ENCODE measurements at places on chromosomes 12 and 14.

DNA sequence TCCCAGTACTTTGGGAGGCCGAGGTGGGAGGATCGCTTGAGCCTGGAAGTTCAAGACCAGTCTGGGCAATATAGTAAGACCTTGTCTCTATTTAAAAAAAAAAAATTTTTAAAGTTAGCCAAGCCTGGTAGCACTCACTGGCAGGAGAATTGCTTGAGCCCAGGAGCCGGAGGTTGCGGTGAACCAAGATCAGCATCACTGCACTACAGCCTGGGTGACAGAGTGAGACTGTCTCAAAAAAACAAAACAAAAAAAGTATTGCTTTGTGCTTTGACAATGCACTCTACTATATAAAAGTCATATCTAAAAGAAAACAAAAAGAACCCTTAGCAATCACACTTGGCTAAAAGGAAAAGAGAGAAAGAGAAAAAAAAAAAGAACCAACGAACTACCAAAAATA, 26.8 kb downstream of the GNPTAB start:
- DNase-seq: no peak

DNA sequence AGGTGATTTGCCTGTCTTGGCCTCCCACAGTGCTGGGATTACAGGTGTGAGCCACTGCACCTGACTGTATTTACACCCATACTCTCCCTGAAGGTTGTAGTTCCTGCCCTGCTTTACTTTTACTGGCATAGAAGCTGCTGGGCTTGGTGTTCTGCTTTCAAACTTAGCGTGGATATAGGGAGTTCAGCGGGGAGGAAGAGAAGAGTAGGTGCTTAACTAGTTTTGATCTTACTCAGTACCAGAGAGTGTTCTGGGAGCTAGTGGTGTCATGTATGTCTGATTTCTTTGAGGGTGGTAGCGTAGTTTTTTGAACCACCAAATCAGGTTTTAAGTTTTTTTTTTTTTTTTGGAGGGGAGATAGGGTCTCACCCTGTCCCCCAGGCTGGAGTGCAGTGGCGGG, 13.8 kb downstream of the RCOR1 start:
- no peak for DNase-seq

DNA sequence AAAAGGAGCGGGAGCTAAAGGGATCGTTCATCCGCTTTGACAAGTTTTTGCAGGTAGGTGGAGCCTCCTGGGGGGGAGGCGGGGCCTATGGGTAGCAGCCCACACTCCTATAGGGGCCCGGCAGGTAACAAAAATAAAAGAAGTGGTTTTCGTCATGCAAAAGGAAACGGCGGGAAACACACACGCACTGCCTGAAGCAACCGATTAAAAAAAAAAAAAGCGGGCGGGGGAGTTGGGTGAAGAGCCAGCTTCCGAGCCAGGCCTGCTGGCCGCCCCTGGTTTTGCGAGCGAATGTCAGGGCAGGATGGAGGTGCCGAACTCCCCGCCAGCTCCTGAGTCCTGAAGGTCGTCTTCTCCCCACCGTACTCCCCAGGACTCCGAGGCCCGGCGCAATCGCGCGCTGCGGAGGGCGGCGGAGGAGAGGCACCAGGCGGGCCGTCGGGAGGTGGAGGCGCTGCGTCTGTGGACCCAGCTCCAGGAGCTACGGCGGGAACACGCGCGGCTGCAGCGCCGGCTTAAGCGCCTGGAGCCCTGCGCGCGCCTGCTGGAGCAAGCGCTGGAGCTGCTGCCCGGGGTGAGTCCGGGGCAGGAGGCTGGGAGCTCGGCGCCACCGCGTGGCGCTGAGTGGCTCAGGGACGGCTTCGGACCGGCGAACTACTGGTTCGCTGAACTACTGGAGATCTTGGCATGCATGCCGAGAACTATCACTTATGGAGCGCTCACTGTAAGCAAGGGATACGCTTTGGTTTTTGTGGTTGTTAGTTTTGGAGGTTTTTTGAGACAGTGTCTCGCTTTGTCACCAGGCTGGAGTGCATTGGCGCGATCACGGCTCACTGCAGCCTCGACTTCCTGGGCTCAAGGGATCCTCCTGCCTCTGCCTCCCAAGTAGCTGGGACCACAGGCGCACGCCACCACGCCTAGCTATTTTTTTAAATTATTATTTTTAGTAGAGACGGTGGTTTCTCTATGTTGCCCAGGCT, 3.6 kb downstream of the CFAP73 start:
- peak; percentile 76 for DNase-seq

GRCh38 chr14:20734430-20734806, 11.3 kb upstream of the EDDM3A start:
- DNase-seq: no peak

- peak; percentile 44 for DNase-seq
Observed at GRCh38 chr12:63103494-63104131, 47.4 kb downstream of the AVPR1A start.

DNA sequence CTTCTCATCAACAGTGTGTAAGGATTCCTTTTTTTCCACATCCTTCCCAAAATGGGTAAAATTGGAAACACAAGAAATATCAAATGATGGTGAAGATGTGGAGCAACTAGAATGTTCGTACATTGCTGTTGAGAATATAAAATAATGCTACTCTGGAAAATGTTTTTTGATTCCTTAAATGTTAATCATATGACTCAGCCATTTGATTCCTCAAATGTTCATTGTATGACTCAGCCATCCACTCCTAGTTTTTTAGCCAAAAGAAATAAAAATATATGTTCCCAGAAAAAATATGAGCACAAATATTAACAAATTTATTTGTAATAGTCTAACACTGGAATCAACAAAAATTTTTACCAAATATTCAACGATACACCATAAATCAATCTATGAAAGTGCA, 1108.6 kb downstream of the LRFN5 start:
- DNase-seq: peak; percentile 61

- DNase-seq: peak; percentile 50
Observed at GRCh38 chr12:109387425-109388166, 39.9 kb downstream of the MYO1H start.

- no peak for DNase-seq
Observed at GRCh38 chr12:106329231-106329982, 26.9 kb downstream of the TCP11L2 start.

GRCh38 chr12:5964913-5965900, 20.1 kb upstream of the ANO2 start:
- DNase-seq: no peak

DNA sequence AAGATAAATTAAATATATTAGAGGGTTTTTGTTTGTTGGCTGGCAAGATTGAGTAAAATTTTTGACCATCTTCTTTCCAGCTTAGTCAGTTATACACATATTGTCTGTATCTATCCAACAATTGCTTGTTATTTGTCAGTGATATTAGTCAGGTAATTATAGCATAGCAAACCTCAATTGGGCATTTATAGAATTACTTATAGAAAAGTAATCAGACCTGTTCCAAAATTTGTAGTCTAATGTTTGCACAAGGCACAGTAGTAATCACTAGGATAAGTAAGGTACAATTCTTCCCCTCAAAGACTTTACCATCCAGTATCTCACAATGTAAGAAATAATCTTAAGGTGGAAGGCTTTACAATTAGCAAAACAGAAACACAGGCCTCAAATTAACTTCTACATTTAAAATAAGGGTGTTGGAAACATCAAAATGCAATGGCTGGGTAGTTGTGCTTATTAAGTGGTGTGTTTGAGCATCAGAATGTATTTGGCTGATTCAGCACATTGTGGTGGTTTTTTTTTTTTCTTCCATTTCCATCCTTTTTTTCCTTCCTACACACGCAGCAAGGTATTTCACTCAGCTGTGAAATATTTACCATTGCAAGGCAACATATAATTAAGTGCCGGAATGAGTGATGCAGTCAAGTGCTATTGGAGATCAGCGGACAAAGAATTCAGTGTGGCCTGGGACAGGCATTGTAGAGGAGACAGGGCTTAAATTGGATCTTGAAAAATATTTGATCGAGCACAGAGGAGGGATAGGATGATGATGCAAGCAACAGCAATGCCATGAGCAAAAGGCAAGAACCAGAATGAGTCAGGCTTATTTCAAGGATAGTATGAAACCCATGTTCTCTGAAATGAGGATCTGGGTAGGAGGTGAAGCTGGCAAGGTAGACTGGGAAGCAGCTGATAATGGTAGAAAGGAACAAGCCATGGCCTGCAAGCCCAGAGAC, 178.2 kb downstream of the AKAP6 start:
- DNase-seq: peak; percentile 77

- DNase-seq: peak; percentile 63
Observed at GRCh38 chr14:102249041-102249440, 55.9 kb downstream of the MOK start.

Data from fibroblast of pulmonary artery (primary cell).